ENCODE measurements at places on chromosomes 12 and 14. TPM values are rescaled to one million over a fixed set of nuclear protein-coding genes. Genes with fewer than 3 reads are reported as not detected.
A peak's percentile ranks its signal among the peaks of the same experiment; 100 is the strongest.

DNA sequence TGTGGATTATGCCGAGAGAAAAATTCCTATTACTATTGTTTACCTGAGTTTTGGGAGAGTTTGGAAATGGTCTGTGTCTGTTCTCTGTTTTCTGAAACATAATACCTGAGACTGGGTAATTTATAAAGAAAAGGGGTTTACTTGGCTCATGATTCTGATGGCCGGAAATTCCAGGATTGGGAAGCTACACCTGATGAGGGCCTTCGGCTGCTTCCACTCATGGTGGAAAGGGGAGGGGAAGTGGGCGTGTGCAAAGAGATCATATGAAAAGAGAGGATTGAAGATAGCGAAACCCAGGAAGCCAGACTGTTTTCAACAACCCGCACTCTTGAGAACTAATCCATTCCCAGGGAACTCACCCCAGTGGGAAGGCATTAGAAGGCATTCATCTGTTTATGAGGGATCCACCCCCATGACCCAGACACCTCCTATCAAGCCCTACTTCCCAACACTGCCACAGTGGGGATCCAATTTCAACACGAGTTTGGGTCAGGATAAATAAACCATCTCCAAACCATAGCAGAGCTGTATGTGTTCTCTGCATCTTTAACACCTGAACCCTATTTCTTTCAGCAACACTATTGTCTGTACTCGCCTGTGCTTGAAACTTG, 51.1 kb downstream of the APAF1 start:
- no peak overlapping the region for H3K4me3 ChIP-seq
- DNase-seq: no peak
- H3K4me1 ChIP-seq: no peaks in the 10 kb centered on the region
- H3K36me3 ChIP-seq: peaks cover 24% of the 10 kb centered on the region
- no peaks in the 10 kb centered on the region for H3K27me3 ChIP-seq

- DNase-seq: no peak
- H3K36me3 ChIP-seq: peaks cover 14% of the 10 kb centered on the region
- H3K27me3 ChIP-seq: no peaks in the 10 kb centered on the region
- no peak overlapping the region for H3K4me3 ChIP-seq
- no peaks in the 10 kb centered on the region for H3K4me1 ChIP-seq
- H3K27ac ChIP-seq: no peak overlapping the region
These were observed 13.7 kb upstream of the PRKAG1 start for GRCh38 chr12:49032276-49032675.

GRCh38 chr14:71933001-71933587, 865 bp downstream of the RGS6 start:
- no peaks in the 10 kb centered on the region for H3K36me3 ChIP-seq
- peak overlapping the region; percentile 57 for H3K27ac ChIP-seq
- peak overlapping the region; percentile 74 for H3K4me3 ChIP-seq
- DNase-seq: no peak

GRCh38 chr12:52946334-52946733, 2.6 kb upstream of the KRT18 start:
- H3K27me3 ChIP-seq: no peaks in the 10 kb centered on the region
- no peak for DNase-seq
- peaks cover 16% of the 10 kb centered on the region for H3K36me3 ChIP-seq
- peaks cover 83% of the 10 kb centered on the region for H3K4me1 ChIP-seq
- peak overlapping the region; percentile 54 for H3K4me3 ChIP-seq

DNA sequence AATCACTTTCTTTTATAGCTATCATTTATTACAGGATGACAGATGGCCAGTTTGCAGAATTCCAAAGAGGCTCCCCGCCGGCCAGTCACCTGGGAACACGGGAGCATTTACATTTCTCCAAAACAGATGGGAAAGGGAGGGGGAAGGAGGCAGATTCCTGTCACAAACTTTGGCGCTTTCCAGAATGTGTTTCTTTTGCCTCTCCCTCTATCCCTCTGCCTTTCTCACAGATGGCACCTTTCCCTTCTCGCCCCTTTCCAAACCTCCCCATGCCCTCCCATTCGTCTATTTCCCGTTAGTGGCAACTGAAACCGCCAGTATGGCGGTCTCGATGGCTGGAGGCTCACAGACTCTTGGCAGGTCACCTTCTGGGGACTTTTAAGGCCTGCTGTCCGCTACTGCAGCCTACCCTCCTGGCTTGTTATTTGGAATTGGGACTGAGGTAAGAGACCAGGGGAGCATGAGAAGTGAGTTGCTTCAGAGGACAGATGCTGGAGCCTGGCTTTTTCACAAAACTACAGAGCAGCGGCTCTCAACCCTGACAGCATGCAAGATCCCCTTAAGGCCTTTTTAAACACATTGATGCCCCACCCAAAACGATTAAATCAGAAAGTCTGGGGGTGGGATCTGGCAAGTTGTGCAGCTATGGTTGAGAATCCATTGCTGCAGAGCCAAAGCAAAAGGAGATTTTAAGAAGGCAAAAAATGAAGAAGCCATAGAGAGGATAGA, 161.5 kb upstream of the VASH1 start:
- no peak overlapping the region for H3K4me3 ChIP-seq
- H3K27me3 ChIP-seq: peaks cover 26% of the 10 kb centered on the region
- peaks cover 2% of the 10 kb centered on the region for H3K4me1 ChIP-seq
- H3K36me3 ChIP-seq: no peaks in the 10 kb centered on the region

- H3K4me1 ChIP-seq: peaks cover 36% of the 10 kb centered on the region
- peaks cover 7% of the 10 kb centered on the region for H3K36me3 ChIP-seq
- H3K27ac ChIP-seq: no peak overlapping the region
- no peaks in the 10 kb centered on the region for H3K27me3 ChIP-seq
- no peak for DNase-seq
These were observed 36.7 kb upstream of the ATP2A2 start for GRCh38 chr12:110244372-110244771.

GRCh38 chr12:103780093-103780440, 61.0 kb downstream of the NT5DC3 start:
- H3K27ac ChIP-seq: no peak overlapping the region
- no peak for DNase-seq
- peaks cover 17% of the 10 kb centered on the region for H3K36me3 ChIP-seq
- H3K27me3 ChIP-seq: no peaks in the 10 kb centered on the region
- no peak overlapping the region for H3K4me3 ChIP-seq

GRCh38 chr12:115388139-115388538, 704.2 kb upstream of the TBX3 start:
- no peak overlapping the region for H3K4me3 ChIP-seq
- H3K36me3 ChIP-seq: no peaks in the 10 kb centered on the region
- H3K27me3 ChIP-seq: peaks cover 6% of the 10 kb centered on the region
- no peak for DNase-seq

GRCh38 chr12:113479590-113480335, 8.1 kb upstream of the LHX5 start:
- H3K36me3 ChIP-seq: no peaks in the 10 kb centered on the region
- peaks cover 92% of the 10 kb centered on the region for H3K27me3 ChIP-seq
- H3K4me3 ChIP-seq: no peak overlapping the region
- peaks cover 2% of the 10 kb centered on the region for H3K4me1 ChIP-seq
- H3K27ac ChIP-seq: no peak overlapping the region
- DNase-seq: peak; percentile 81

GRCh38 chr12:124673801-124674617, 106.6 kb upstream of the NCOR2 start:
- no peak overlapping the region for H3K27ac ChIP-seq
- no peak overlapping the region for H3K4me3 ChIP-seq
- no peak for DNase-seq
- no peaks in the 10 kb centered on the region for H3K36me3 ChIP-seq

- H3K27me3 ChIP-seq: no peaks in the 10 kb centered on the region
- peak overlapping the region; percentile 86 for H3K4me3 ChIP-seq
- DNase-seq: no peak
- no peak overlapping the region for H3K27ac ChIP-seq
- no peaks in the 10 kb centered on the region for H3K36me3 ChIP-seq
These were observed 476 bp upstream of the TRAFD1 start for GRCh38 chr12:112124918-112125249.

DNA sequence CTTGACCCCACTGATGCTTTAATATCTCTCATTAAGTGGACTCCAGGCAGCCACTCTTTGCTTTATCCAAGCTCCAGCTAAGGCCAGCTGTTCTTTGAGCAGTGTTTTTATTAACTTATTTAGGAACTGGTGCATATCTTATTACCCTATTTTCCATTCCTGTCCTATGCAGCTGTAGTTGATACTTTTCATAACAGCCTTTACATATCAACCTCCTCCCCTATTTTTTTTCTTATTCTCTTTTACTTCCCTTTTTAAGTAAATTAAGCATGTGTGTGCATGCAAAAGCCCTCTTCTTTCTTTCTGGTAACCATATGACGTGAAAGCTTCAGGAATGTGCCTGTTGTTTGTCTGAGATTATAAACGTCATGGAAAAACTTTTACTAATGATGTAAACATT, 121.2 kb downstream of the PTPRQ start:
- H3K27ac ChIP-seq: no peak overlapping the region
- no peaks in the 10 kb centered on the region for H3K36me3 ChIP-seq
- H3K4me1 ChIP-seq: no peaks in the 10 kb centered on the region
- H3K27me3 ChIP-seq: no peaks in the 10 kb centered on the region
- DNase-seq: no peak

- DNase-seq: no peak
- no peak overlapping the region for H3K27ac ChIP-seq
- no peaks in the 10 kb centered on the region for H3K36me3 ChIP-seq
- peaks cover 54% of the 10 kb centered on the region for H3K27me3 ChIP-seq
- H3K4me3 ChIP-seq: no peak overlapping the region
These were observed 72.4 kb downstream of the IQSEC3 start for GRCh38 chr12:138898-139534.

DNA sequence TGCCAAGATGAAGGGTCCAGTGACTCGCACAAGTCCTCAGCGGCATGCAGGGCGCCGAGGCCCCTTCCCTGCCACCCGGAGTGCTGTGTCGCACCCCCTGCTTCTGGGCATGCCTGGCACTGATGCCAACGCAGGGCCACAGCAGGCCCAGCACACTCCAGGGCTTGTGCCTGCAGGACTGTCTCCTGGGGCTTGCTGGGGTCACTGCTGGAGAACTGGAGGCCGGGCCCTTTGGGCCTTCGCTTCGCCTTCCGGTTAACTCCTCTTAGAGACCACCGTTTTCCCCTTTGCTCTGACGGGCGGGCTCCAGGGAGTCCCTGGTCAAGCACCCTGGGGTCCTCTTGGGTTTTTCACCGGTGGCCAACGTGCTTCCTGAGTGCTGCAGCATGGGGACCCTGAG, 79.6 kb downstream of the WDR20 start:
- no peak overlapping the region for H3K4me3 ChIP-seq
- DNase-seq: no peak
- no peaks in the 10 kb centered on the region for H3K27me3 ChIP-seq

DNA sequence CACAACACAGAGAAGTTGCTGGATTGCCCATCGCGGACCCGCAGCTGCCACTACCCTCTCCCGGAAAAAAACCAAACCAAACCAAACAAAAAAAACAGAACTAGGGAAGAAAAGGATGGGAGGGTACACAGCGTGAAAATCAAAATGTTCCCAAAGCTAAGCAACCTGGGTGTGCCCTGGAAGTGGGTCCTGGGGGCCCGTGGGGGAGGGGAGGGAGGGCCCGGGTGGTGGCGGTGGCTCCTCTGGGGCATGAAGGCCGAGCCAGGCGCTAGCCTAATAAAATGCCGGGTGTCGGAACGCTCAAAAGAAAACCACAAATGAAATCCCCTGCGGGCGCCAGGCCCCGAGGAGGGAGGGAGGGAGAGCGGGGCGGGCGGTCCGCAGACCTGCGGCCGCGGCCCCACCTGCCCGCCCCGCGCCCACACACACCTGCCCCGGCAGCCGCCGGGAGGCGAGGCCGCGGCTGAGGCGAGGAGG, 787 bp downstream of the HECTD4 start:
- H3K27me3 ChIP-seq: no peaks in the 10 kb centered on the region
- peaks cover under 1% of the 10 kb centered on the region for H3K36me3 ChIP-seq
- H3K4me3 ChIP-seq: peak overlapping the region; percentile 98
- no peak for DNase-seq
- H3K27ac ChIP-seq: peak overlapping the region; percentile 99
- H3K4me1 ChIP-seq: peaks cover 12% of the 10 kb centered on the region

DNA sequence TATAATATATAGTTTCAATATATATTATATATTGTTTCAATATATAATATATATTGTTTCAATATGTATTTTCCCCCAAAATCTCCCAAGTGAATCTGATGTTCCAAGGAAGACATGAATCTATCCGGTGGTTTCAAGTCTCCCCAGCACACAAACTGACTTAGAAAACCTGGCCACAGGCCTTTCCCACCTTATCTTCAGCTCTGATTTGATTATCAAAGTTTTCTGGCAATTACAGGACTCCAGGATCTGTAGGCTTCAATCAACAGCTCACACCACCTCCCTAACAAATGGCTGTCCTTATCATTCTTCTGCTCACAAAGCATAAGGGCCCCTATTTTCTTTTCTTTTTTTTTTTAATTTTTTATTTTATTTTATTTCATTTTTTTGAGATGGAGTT, 22.7 kb upstream of the SPTSSA start:
- no peak for DNase-seq
- no peaks in the 10 kb centered on the region for H3K36me3 ChIP-seq
- no peaks in the 10 kb centered on the region for H3K4me1 ChIP-seq
- H3K4me3 ChIP-seq: no peak overlapping the region
- no peaks in the 10 kb centered on the region for H3K27me3 ChIP-seq

DNA sequence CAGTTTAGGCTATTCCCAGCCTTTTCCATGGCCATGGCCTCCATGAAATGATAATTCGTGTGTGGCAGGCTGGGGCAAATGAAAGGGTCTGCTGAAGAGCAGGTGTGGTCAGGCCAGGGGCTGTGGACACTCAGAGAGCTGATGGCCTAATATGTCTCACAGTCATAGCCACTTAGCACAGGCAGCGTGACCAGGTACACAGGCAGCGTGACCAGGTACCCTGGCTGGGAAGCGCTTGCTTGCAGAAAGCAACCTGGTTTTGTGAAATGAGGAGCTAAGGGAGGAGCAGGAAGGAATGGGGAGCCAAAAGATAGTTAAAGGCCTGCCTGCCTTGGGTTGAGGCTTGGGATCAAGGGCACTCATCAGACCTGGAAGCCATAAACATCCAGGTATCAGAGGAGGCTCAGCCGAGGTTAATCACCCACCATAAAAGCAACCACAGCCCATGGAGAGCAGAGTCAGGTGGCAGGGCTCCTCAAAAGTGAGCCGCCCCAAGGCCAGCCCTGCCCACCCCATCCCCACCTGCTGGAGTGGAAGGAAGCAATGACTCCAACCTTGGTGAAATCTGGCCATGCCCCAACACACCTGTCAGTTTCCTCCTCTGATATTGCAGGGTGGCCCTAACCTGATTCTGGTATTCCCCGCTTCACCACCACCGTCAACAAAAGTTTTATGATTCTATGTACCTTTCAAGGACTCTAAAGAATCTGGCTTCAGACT, 8.0 kb upstream of the KRT8 start:
- H3K27me3 ChIP-seq: no peaks in the 10 kb centered on the region
- H3K36me3 ChIP-seq: no peaks in the 10 kb centered on the region
- H3K27ac ChIP-seq: peak overlapping the region; percentile 85
- peaks cover 34% of the 10 kb centered on the region for H3K4me1 ChIP-seq

DNA sequence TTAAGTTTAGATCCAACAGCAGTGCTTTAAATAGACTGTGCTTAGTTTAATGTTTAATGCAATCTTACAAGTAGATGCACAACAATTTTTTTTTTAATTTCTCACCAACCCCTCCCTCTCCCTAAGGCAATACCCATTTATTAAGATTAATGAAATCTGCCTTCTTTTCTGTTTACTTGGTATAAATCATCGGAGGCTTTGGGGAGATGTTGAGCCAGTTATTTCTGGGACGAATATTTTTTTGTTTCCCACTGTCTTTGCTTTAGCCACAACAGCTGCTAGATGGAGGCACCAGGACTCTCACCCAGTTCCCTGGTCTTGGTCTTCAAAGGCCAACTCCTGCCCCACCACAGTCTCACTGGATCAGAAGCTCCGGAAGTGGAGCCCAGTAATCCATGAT, 113.4 kb downstream of the PLXNC1 start:
- H3K27me3 ChIP-seq: no peaks in the 10 kb centered on the region
- H3K4me3 ChIP-seq: no peak overlapping the region
- H3K4me1 ChIP-seq: peaks cover 8% of the 10 kb centered on the region
- no peak for DNase-seq

The KRT74 gene
- total RNA-seq: not detected

The TAS2R50 gene
- total RNA-seq: 2.7 TPM

The AICDA gene
- total RNA-seq: not detected

The KRT85 gene
- total RNA-seq: not detected

The FAM177A1 gene
- 46.2 TPM for total RNA-seq

The OAS2 gene
- total RNA-seq: not detected
